Muscle of arm (tissue), 14 donors: ENCODE measurements at places on chromosomes 16 and 17.

DNA sequence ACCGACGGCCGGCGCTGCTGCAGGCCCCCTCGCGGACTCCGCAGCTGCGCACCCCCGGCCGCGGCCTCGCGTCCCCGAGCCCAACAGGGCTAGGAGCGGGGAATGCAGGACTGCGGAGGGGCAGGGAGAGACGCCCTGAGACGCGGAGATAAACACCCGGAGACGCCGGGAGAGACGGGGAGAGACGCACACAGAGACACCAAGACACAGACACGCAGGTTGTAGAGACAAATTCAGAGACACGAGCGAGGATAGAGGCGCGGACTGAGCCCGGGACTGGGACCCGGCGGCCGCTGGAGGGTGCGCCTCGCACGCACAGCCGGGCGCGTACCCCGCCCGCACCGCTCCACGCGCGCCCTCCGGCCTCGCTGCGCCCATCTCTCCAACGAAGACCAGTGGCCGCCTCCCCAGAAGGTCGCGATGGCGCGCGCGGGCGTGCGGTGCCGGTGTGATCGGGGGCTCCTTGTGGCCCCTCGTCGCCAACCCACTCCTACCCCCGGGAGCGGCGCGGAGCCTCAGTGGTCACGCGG lies 902 bp downstream of the STAC2 start:
- DNase-seq = no peak

GRCh38 chr17:62995377-62995885 lies 29.4 kb downstream of the TANC2 start:
- no peak for DNase-seq

DNA sequence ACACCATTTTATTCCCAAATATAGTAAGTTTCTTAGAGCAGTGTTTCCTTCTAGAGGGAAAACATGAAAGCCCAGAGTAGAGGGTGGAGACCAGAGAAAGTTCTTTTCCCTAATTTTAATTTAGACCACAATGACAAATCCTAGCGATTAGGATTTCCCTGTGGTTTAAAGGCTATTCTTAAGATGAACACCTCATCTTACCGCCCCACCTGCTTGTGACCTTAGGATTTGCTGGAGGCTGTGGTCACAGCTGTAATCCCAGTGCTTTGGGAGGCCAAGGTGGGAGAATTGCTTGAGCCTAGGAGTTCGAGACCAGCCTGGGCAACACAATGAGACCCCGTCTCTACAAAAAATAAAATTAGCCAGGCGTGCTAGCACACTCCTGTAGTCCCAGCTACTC lies 51.1 kb downstream of the GPRC5B start:
- no peak for DNase-seq

DNA sequence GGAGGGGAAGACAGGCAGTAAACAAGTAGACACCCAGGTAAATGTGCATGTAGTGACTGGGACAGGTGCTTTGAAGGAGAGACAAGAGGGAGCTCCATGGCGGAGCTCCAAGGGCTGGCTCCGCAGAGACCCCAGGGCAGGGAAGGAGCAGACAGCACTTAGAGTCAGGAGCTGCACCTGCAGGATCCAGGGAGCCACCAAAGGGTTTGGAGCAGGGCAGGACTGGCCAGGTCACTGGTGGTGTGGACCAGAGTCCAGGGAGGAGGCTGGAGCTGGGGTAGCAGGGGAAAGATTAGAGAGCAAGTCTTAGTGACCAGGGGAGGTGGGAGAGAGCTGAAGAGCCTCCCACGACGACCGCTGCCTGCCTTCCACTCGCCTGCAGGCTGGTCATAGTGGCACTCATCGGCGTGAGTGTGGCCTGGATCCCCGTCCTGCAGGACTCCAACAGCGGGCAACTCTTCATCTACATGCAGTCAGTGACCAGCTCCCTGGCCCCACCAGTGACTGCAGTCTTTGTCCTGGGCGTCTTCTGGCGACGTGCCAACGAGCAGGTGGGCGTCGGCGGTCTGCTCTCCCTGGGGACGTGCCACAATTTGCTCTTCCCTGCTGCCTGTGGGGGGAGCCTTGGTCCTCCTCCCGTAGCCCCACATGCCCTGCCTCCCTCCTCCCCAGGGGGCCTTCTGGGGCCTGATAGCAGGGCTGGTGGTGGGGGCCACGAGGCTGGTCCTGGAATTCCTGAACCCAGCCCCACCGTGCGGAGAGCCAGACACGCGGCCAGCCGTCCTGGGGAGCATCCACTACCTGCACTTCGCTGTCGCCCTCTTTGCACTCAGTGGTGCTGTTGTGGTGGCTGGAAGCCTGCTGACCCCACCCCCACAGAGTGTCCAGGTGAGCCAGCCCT lies 14.7 kb upstream of the FAM83G start:
- no peak for DNase-seq

- no peak for DNase-seq
Observed at GRCh38 chr17:50102164-50102991, 7.2 kb downstream of the PDK2 start.

- DNase-seq = no peak
Observed at GRCh38 chr16:74627506-74628220, 20.7 kb upstream of the GLG1 start.

DNA sequence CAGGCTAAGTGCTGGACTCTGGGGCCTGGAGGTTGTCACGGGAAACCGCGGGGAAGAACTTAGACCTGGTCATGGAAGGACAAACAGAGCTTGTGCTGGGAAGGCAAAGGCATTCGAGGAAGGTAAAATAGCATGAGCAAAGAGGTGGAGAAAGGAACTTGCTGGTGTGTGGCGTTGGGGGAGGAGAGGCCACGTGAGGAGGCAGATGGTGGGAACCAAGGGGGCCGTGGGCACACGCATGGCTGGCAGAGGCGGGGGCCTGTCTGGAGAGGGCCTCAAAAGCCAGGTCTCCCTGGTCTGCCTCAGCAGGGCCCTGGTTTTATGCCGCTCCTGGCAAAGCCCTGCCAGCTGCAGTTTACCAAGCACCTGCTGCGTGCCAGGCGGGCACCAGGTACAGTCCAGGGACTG lies 15.3 kb downstream of the CORO7 start:
- DNase-seq = no peak

GRCh38 chr16:71396594-71396993 lies 38.1 kb downstream of the CALB2 start:
- DNase-seq = no peak

DNA sequence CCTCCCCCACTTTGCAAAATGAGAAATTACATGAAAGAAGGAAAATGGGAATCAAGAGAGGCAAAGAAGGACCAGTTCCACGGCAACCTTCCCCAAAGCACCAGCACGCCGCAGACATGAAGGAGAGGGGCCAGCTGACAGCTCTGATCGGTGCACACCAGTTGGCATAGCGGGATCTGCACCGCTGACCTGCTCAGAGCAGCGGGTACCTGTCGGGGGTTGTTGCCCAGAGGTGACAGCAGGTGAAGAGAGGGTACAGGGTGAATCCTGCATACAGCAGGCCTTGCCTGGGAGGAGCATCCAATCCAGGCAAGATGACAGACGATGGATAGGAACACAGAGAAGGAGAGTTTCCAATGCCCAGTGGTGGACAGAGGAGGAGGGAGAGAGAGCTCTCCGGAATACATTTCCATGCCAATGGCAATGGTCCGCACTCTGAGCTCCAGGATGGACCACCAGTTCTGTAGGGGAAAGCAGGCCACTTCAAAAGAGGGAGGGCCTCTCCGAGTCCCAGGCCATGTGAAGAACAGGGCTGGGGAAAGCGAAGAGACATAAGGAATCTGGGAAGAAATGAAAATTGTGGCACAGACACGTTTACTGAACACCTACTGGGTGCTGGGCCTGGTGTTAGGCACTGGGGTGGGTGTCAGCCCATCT lies 24.0 kb downstream of the CEP295NL start:
- DNase-seq = peak; percentile 43

DNA sequence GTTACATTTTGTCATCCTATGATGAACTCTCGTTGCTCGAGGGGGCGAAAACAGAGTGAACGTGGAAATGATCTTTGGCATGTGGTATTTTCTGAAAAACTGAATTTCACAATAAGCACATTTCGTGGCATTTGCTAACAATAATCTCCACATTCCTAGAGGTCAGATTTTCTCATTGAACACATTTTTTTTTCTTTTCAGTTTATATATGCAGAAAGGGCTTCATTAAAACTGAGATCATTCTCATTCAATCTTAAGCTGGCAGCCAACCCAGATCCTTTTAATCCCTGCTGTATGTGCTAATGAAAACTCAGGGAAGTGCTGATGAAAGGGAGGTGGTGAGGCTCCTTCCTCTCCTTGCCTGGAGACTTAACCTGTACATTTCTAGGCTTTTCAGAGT lies 52.6 kb downstream of the PRKCA start:
- DNase-seq = no peak

DNA sequence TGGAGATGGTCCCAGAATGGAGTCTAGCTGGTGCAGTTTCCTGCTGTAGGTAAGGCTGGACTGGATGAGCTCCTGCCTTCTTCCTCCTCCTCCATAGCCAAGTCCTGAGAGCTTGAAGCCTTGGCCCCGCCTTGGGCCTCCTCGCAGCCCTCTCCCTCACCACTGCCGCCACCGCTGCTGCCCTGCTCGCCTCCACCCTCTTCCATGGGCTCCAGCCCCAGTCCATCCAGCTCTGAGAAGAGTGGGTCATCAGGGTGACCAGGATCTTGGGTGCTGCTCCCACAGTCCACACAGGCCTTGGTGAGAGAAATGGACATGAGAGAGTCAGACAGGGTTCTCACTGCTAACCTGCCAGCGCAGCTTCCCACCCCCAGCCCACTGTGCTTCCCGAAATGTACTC lies 11.2 kb downstream of the PER1 start:
- no peak for DNase-seq

- DNase-seq = no peak
Observed at GRCh38 chr17:52156576-52157570, 1.6 kb downstream of the CA10 start.

GRCh38 chr17:27635275-27635823 lies 4.4 kb downstream of the LGALS9 start:
- DNase-seq = no peak

GRCh38 chr16:77869997-77870813 lies 81.8 kb downstream of the VAT1L start:
- DNase-seq = peak; percentile 14

DNA sequence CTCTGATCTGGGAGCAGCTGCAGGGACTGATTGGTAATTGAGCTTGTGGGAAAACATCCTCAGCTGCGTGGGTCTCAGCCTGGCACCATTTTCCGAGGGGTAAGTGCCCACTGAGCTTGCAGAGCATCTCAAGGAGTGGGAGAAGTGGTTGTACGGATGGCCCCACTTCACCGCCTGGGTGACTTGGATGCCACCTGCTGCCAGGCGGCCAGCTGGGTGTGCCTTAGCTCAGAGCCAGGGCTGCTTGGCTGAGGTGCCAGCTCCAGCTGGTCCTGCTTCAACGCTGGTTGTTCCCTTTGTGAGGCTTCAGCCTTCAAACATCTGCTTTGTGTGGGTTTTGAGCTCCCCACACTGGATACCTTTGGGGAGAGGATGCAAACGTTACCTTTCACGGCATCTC lies 482.7 kb upstream of the EEF2KMT start:
- peak; percentile 10 for DNase-seq
